AG08395 (cell line): ENCODE measurements at places on chromosomes 1 and 21.

DNA sequence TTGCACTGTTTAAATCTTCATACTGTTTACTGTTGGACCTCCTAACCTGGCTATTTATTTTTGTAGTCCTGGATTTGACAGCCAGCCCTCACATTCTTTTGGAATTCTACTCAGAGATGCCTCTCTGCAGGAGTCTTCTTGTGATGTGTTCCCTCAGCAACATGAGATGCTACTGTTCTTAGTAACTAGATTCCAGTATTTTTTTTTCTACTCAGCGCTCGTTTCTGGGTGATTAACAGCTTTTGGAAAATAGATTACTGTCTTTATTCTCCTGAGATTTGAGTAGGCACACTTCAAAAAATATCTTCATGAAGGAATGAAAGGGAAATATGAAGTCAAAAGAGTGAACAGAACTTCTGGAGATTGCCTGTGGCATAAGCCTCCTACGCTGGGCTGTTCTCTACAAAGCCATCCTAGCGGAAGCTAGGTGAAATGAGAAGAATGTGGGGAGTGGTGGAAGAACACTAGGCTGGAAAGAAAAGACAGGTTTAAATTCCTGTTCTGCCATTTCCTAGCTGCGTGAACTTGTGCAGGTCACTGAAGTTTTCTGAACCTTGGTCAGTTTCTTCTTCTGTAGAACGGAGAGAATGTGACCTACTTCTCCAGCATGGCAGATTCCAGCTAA, 75.9 kb downstream of the LRRC8C start:
- DNase-seq, result no peak

GRCh38 chr1:109719337-109719837, 7.3 kb downstream of the GSTM5 start:
- DNase-seq, result peak; percentile 51

DNA sequence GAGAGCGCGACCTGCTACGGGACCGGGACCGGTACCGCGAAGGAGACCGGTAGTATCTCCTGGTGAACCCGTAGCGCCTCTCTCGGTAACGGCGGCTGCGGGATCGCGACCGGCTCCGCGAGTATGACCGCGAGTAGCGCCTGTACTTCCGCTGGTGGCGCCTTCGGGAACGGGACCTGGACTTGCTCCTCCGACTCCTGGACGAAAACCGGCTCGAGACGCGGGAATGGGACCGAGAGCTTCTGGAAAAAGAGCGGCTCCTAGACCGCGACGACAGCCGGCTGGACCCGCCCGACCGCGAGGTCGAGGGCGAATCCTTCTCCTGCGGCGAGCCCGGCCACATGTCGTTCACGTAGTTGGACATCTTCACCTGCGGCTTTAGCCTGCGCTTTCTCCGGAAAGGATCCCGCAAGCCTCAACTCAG, 642 bp downstream of the RSRP1 start:
- DNase-seq, result no peak

- DNase-seq, result peak; percentile 71
These were observed 717 bp downstream of the YBX1 start for GRCh38 chr1:42682739-42683531.

- DNase-seq, result no peak
These were observed 440.4 kb upstream of the ADAMTS5 start for GRCh38 chr21:27407271-27407670.

DNA sequence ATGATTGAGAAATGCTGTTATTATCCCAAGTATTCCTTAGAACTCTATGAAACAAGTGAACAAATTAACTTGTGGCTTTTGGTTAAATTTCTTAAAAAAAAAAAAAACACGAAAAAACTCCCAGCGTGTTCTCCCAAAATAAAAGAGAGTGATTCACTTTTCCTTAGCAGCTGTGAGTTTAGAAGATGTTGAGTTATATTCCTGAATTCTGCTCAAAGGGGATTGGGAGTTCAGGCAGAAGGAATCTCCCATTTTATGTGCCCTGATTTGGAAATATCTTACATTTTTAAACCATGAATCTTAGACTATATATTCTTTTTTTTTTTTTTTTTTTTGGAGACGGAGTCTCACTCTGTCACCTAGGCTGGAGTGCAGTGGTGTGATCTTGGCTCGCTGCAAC, 34.3 kb downstream of the SMG7 start:
- DNase-seq, result peak; percentile 11

DNA sequence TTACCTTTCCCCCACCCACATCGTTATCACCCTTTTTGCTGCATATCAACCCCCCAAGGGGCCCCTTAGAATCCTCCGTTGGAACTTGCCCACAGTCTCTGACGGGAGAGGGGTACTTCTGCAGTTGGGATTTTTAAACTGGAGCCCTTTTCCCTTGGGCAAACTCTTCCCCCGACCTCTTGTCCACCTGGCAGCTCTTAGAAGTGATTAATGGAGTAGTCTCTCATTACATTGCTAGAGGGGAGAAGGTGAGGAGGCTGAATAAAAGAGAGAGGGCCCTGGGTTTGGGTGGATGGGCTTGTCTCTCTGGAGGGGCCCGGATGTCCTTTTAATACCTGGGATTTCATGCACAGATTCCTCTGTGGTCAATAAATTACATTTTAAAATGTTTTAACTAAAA, 27.2 kb upstream of the TSPAN2 start:
- no peak for DNase-seq

- no peak for DNase-seq
These were observed 537.1 kb downstream of the AJAP1 start for GRCh38 chr1:5191470-5191869.

DNA sequence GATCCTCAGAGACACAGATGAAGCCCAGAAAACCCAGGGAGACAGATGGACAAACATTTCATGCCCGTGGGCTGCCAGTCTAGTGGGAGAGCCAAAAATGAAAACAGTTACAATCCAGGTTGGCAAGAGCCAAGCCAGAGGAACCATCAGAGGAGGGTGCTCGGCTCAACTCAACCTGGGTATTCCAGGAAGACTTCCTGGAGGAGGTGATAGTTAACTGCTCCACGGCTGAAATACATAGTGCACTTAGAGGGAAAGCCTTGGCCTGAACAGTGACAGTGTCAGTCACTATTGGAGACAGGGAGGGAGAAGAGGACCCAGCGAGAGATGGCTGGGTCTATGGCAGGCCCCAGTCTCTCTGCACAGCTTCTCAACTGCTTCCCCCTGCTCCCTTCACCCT, 1.9 kb downstream of the ARHGEF19 start:
- no peak for DNase-seq
